ENCODE measurements at places on chromosomes 2 and 18. TPM values are rescaled to one million over a fixed set of nuclear protein-coding genes. Genes with fewer than 3 reads are reported as not detected.
A peak's percentile ranks its signal among the peaks of the same experiment; 100 is the strongest.

DNA sequence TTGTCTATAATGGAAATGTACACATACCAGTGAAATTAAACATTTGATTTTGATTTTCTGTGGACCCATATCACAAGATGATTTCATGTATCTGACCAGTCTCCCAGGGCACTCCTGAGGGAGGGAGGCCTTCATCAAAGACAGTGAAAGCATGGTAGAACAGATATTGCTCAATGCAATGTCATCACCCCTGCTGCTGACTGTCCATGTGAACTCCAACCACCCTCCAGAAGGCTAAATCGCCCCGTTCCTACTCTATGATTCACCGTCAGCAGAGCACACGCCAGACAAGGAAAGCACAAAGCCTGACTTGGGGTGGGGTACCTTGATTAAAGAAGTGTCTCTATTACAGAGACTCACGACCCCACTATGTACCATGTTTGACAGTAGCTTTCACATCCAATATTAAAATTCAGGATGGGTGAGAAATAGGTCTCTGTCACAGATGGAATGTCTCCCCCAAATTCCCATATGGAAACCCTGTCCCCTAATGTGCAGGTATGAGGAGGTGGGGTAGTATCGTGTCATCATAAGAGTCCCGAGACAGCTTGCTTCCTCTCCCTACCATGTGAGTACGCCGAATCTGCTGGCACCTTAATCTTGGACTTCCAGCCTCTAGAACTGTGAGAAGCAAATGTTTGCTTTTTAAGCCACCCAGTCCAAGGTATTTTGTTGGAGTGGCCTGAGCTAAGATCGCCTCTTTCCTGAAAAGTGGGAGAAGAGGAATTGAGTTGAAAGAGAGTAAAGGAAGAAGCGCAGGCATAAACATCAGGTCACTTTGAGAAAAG lies 42.4 kb downstream of the CYB5A start:
- DNase-seq, result peak; percentile 63

DNA sequence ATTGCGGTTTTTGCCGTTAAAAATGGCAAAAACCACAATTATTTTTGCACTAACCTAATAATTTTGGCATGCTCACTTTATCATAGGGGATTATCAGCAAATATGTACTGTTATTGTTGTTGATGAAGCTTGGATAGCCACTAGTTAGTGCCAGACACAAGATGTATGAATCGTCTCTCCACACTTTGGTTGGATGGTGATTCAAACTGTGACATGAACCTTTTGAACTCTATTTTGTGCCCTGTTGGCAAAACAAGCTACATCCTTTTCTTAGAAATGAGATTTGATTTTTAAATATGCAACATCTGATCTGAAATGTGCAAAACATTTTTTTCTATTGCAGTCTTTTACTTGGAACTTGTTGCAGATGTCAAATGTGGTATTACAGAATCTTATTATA lies 48.8 kb upstream of the DTNB start:
- no peak for DNase-seq

Gene SCN2A
- polyA plus RNA-seq, result 0.86 TPM

Gene IGFBP5
- 113 TPM for polyA plus RNA-seq

GRCh38 chr2:70987386-70987785 lies 7.3 kb downstream of the TEX261 start:
- no peak for DNase-seq

DNA sequence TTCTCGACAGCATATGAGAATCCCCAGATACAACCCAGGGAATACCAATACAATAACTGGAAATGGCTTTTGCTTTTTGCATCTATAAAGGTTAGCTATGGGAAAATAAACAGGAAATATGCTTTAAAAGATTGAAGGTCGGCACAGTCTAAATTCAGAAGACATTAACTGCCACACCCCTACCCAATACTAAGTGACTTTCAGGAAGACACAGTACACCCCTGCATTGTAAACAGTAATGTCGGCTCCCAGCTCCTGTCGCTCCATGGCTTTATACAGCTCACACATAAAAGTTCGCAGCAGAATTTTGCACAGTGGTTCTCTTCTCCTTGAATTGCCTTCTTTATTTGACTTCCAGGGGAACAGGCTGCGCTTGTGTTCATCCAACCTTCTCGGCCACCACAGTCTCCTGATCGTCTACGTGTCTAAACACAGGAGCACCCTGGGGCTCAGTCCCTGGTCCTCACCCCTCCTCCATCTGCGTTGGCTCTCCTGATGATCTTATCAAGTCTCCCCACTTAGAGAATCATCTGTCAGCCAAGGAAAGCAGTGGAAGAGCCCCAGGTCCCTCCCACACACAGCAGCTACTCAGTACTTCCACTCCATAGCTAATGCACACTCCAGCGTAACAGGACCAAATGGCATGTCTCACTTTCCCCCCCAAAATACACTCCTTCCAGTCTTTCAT lies 22.7 kb downstream of the CYB5A start:
- no peak for DNase-seq

- DNase-seq, result peak; percentile 69
Measured at GRCh38 chr2:19349911-19350677, 8.3 kb downstream of the OSR1 start.

DNA sequence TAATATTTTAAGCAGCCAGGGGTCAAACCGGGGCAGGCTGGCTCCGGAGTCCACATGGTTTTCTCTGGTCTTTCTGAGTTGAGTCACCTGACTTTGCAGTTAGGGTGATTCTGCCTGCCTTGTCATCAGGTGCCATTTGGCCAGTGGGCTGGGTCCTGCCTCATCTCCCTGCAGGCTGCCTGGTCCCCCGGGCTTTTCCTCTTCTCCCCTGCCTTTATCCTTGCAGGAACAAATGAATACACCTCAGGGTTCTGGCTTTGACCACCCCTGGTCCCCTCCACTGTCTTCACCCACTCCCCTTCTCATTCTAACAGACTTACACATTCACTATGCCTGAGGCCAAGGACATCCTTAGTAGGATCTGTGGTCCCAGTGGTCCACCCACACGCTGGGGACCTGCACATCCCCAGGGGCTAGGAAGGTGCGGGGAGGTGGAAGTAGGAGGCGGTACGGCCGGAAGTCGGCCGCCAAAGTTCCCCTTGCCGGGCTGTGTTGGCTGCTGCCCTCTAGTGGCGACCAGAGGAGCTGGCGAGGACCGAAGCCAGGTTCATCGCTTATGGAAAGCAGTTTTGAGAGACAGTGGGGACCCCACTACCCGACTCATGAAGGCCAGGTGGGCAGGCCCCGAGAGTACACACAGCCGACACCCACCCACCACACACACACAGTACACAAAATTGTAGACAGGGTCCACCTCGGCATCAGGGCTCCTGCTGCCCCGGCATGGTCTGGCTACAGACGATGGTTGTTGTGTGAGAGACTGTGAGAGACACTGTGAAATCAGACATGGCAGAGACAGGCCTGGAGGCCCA lies 6.3 kb upstream of the TEX261 start:
- peak; percentile 80 for DNase-seq

DNA sequence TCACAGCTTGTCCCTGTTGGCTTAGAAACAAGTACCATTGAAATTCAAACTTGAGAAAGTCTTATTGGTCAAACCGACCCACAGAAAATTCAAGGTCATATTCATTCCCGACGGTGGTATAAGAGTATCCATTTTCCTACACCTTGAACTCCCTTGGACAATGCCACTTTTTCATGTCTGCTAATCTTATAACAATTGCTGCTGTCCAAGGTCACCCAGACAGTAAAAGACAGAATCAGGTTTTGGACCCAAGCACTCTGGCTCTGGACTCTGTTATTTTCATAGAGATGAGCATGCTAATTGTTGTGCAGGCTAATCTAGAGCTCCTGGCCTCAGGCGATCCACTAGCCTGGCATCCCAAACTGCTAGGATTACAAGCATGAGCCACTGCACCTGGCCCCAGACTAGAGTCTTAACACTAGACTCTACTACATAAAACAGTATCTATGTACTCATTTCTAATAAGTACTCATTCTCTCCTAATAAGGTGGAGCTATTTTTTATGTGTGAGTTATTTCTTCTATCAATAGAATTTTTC lies 57.8 kb downstream of the C2orf76 start:
- no peak for DNase-seq

Gene OTOS
- 0.34 TPM for polyA plus RNA-seq

- no peak for DNase-seq
Measured at GRCh38 chr2:101500180-101500579, 25.3 kb upstream of the RFX8 start.

DNA sequence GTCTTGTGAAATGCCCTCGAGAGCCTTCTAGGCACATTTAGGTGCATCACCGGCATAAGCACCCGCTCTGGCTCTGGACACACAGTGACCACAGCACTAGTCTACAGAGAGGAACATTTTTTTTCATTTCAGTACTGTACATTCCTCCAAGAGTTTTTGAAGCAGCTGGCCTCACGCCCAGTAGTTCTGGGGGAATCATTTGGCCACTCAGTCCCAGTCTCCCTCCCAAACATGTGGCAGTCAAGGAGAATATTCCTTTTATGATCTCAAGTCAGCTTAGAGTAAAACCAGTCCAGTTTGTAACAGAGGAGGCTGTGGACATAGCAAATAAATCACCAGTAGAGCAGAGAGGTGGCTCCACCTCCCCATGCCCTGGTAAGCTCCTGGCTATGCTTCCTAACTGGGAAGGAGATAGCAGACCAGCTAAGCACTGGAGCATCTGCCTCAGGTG lies 48.1 kb downstream of the KCNE4 start:
- DNase-seq, result peak; percentile 70

DNA sequence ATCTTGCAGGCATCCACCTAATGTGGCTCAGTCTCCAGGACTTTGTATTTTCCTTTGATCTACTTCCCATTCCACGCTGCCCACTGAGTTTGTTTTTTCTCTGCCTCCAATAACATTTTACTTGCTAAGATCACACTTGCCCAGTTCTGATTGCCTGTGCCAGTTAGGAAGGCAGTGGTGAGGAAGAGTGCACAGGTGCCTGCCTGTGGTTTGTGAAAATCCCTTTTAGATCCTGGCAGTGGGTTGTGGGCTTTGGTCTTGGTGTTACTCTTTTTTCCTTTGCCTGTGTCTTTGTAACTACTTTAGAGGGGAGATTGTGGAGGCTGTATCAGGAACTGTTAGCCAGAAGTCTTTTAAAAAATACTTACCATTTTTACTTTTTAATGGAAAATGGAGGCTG lies 36.9 kb upstream of the KCNG2 start:
- no peak for DNase-seq

DNA sequence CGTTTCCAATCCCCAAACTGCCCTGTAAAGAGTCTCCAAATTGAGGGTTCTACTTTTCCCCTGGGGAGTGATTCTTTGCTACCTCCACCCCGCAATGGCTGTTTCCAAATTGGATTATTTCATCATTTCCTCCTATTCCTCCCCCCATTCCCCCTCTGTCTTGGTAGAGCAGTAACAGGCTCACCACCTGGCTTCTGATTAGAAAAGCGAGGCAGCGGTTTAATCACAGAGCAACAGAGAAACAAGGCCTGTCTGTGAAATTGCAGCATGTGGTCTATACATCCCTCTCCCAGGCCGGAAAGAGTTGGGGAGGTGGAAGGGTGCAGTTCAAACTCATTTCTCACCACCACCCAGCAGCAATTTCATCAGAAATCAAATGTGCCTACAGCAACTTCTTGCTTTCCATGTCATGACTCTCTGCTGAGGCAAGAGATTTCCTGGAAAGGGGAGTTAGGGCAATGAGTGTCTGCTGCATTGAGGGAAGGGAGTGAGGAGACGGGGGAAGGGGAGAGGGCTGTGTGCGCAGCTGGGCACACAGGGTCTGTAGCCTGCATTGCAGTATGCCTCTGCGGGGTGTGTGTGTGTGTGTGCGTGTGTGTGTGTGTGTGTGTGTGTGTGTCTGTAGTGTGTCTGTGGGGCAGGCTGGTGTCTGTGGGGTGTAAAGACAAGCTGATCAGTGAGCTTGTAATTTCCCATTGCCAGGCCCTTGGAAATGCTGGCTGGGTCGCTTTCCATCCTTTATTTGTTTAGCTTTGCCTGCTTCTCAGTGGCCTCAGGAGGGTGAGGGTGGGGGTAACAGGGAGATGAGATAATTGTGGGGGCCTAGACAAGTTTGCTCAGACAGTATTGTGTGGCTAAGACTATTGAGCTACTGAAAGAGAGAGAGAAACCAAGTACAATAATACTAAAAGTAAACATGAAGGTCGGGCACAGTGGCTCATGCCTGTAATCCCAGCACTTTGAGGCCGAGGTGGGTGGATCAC lies 13.5 kb upstream of the IGFBP2 start:
- DNase-seq, result peak; percentile 47

DNA sequence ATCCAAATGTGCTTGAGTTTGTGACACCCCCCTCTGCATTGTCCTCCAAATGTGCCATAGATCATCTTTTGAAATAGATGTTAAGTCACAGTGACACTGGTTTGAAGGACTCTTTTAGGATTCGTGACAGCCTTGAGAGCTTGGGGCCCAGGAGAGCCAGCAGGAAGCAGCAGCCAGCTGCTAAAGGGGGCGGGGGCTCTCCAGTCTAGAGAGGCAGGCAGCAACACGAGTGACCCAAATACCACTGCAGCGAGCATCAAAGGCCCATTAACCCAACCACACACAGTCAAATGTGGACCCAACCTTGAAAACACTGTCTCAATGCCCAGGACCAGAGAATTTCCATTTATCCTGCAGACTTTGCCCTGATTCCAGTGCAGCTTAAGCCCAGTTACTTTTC lies 75.6 kb downstream of the ZBTB7C start:
- DNase-seq, result no peak

DNA sequence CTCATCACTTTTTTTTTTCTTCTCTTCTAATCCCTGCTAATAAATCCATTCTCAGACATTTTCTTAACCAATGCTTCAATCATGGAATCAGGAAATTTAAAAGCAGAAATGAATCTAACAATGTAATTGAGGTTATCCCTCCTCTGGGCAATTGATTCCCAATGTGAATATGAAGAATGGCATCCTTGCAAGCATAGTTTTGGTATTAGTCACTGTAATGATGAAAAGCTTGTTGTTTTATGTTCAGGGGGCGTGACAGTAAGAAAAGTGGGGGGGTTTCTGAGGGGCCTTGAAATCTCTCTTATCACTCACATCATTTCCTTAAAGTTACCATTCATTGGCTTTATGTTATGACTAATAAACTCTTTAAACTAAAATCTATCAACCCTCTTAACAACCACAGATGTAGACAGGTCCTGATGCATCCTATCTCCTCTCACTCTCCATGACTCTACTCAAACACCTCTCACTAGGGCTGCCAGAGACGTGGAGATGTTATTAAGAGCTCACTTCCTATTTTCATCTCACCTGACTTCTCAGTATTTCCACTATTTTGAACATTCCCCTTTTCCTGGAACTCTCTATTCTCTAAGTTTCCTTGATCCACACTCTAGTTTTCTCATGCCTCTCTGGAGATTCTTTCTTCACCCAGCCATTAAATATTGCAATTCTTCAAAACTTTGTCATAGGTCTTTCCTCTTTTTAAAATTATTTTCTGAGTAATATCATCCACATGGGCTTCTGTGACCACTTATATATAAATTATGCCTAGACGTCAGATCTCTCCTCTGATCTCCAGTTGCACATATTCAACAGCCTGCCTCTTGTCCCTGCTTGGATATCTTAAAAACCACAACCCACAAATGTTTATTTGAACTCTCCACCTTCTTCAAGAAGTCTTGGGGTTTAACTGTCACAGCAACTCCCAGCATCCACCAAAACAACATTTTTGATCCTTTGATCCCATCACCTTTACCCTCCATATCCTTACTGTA lies 332.9 kb downstream of the CDH2 start:
- DNase-seq, result no peak

Gene MEP1B
- not detected for polyA plus RNA-seq

Gene PARD6G
- 12.1 TPM for polyA plus RNA-seq

Data from hepatocyte (in vitro differentiated cells).